ENCODE measurements at places on chromosomes 6 and 20.
A peak's percentile ranks its signal among the peaks of the same experiment; 100 is the strongest.

DNA sequence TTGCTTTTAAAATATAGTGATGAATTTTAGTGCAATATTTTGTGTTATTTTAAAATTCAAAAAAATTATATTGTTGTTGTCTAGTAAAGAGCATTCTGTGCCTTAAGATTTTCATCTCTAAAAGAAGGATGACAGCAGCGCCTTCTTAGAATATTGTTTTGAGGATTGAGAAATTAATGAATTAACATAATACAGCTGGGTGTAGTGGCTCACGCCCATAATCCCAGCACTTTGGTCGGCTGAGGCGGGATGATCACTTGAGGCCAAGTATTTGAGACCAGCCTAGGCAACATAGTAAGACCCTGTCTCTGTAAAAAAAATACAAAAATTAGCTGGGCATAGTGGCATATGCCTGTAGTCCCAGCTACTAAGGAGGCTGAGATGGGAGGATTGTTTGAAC, 6.8 kb downstream of the TIAM2 start:
- no peak for DNase-seq

GRCh38 chr6:166774770-166775169, 147.7 kb upstream of the RPS6KA2 start:
- DNase-seq = no peak

- peak; percentile 19 for DNase-seq
Observed at GRCh38 chr6:85551264-85551663, 42.4 kb downstream of the SNX14 start.

- no peak for DNase-seq
Observed at GRCh38 chr6:109299776-109300564, 82.3 kb downstream of the CD164 start.

- no peak for DNase-seq
Observed at GRCh38 chr6:24078200-24078599, 47.8 kb upstream of the NRSN1 start.

GRCh38 chr20:58688840-58689239, 3.8 kb upstream of the NPEPL1 start:
- no peak for DNase-seq

GRCh38 chr20:46985250-46985649, 90.6 kb downstream of the EYA2 start:
- no peak for DNase-seq

DNA sequence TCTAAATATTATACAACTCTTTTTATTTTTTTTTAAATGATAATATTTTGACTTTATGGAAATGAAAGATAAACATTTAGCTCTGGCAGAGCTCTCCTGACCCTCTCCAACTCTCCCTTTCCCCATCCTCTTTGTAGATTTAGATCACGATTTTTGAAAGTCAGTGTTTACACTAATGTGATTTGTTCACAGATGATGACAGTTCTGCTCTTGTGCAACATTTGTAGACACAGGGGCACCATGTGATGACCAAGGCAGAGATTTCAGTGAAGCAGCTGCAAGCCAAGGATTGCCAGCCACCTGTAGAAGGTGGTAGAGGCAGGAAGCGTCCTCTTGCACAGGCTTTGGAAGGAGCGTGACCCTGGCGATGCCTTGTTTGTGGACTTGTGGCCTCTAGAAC, 483.2 kb downstream of the QKI start:
- no peak for DNase-seq

GRCh38 chr20:21456207-21456606, 57.7 kb downstream of the NKX2-2 start:
- no peak for DNase-seq

GRCh38 chr6:147390909-147391536, 117.5 kb upstream of the SAMD5 start:
- DNase-seq = no peak

DNA sequence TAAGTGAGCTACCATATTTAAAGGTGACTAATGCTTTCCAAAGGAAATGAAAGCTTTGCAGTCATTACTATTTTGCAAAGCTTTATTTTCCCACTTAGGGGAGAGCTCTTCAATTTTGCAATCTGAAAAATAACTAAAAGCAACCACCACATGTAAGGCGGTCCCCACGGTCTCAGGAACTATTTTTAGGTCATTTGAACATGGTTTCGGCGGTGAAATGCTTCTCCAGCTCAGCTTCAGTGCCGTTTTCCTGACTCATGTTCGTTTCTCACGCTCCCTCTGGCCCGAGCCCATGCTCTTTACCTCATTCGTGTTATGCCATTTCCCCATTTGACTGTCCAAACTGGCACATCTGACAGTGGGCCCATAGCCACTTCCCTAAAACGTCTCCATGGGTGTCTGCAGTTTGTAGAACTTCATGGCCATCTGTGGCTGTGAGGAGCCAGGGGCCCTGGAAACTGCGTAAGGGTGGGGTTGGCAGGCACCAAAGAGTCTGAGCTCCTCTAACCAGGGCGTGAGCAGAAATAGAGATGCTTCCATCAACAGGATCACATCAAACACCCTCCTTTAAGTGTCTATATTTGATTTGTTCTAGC, 46.5 kb downstream of the ADTRP start:
- DNase-seq = peak; percentile 70

DNA sequence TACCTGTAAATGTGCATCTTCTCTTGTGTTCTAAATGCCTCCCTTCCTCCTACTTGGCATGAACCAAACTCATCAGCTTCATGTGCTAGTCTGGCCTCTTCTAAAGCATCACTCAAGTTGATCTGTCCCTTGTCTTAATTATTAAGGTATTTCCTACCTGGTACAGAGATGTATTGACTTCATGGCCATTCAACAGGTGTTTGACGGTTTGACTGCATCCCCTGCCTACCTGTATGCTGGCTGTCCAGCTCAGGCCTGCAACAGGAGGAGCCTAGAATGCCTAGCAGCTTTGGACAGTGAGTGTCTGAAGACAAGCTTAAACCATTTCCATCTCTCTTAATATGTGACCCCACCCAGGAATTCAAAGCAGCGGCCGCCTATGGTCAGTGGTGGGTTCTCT, 24.6 kb downstream of the RIN2 start:
- DNase-seq = no peak

DNA sequence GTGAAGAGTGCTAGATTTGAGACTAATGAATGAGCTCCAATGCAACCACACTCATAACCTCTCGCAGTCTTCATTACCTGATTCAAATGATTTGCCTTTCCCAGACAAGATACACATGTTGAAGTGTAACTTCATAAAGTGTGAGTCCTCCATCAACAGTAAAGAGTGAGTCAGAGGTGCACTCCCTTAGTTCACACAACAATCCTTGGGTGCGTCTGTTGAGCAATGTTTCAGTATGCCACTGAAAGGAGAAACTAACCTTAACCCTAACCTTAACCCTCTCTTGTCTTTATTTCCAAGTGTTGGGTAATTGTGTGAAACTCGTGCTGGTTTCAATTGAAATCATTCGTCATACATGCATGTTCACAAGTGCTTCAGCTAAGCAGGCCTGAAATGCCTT, 21.0 kb upstream of the RIN2 start:
- DNase-seq = peak; percentile 11

DNA sequence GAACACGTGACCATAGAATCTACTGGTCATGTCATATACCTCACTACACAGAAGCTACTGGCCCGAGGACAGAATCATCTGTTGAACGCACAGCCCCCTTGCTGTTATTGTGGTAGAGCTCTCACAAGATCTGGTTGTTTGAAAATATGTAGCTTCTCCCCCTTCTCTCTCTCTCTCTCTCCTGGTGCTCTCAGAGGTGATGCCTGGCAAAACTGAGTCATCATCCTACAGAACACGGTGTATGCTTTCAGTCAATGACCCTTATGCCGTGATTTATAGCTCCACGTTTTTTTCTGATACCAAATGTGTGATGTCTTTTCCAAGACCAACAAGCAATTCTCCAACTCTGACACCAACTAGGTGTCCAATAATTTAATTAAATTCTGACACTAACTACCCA, 13.0 kb upstream of the RBM24 start:
- no peak for DNase-seq

GRCh38 chr6:139522511-139523220, 148.2 kb upstream of the CITED2 start:
- DNase-seq = no peak

GRCh38 chr6:119894811-119895210, 545.2 kb upstream of the MAN1A1 start:
- no peak for DNase-seq

- no peak for DNase-seq
Observed at GRCh38 chr6:111952821-111953540, 79.7 kb upstream of the FYN start.

DNA sequence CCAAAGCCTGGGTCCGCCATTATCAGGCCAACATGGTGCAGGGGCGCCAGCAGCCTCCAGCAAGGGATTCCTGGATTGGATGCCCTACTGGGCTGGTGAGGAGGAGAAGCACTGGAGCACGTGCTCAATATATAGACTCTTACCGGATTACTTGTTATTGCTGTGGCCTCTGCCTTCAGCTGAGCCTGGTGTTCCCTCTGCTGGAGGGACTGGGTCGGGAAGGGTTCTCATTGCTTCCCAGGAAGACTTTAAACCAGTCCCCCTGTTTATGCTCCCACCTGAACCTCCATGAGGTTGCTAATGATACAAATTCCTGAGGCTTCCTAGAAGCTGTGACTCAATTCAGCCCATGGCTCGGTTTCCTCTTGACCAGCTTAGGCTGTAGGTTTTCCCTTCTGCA, 186.7 kb upstream of the ARID1B start:
- DNase-seq = no peak

GRCh38 chr6:53335224-53335994, 13.3 kb downstream of the ELOVL5 start:
- DNase-seq = peak; percentile 88

Measured in CD4-positive, alpha-beta T cell treated with Interferon alpha-2 for 1 hour (primary cell).